Frontal cortex (tissue), 4 donors: ENCODE measurements at places on chromosomes 1 and 21. TPM values are rescaled to one million over a fixed set of nuclear protein-coding genes. Genes with fewer than 3 reads are reported as not detected.

DNA sequence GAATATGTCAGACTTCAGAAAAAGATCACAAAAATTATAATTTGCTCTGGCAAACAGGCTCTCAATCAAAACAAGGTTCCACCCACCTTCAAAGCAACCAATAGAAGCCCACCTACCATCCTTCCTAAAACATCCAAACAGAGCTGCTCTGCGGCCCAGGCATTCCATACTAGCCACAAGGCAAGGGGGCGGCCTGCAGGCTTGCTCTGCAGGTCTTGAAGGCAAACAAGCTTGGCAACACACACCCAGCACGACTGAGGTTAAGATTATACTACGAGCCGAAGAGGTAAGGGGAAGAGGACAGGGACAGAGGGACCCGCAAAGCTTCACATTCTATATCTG is 207.3 kb downstream of the SLC45A1 start:
- DNase-seq = no peak

DNA sequence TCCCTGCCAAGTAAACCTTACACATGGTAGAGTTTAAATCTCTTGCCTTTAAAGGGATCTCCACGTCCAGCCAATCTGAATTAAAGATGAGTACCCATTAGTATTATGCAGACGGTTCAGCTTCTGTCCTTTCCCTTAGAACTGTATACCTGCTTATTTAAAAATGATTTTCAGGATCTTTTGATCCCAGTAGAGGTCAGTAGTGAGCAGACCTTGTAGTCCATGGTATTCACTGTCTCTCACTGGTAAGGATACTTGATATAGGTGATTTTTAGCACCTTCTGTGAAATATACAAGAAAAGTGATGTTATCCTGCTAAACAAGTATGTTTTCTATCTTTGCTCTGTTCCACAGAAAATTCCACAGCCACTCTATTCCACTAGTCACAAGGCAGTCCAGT is 1211.6 kb upstream of the ADGRL4 start:
- no peak for DNase-seq

Gene DDOST
- 110 TPM for total RNA-seq

- DNase-seq = no peak
Observed at GRCh38 chr1:50193002-50193401, 84.3 kb downstream of the ELAVL4 start.

Gene MMEL1
- 7.3 TPM for total RNA-seq

DNA sequence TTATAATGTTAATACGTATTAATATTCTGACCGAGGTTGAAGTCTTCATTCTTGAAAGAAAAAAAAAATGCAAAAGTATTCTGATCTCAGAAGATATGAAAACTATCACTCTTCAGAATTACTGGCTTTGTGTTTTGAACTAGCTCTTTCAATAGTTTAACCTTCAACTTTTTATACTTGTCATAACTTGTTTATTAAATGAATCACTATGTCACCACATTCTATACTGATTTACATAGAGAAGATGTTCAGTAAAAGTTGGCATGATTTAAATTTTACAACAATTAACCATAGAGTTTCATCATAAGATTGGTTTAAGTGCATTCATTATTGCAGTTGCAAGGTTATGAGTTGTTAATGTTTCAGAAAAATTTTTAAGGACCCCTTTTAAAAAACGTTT is 57.3 kb downstream of the HS2ST1 start:
- no peak for DNase-seq

DNA sequence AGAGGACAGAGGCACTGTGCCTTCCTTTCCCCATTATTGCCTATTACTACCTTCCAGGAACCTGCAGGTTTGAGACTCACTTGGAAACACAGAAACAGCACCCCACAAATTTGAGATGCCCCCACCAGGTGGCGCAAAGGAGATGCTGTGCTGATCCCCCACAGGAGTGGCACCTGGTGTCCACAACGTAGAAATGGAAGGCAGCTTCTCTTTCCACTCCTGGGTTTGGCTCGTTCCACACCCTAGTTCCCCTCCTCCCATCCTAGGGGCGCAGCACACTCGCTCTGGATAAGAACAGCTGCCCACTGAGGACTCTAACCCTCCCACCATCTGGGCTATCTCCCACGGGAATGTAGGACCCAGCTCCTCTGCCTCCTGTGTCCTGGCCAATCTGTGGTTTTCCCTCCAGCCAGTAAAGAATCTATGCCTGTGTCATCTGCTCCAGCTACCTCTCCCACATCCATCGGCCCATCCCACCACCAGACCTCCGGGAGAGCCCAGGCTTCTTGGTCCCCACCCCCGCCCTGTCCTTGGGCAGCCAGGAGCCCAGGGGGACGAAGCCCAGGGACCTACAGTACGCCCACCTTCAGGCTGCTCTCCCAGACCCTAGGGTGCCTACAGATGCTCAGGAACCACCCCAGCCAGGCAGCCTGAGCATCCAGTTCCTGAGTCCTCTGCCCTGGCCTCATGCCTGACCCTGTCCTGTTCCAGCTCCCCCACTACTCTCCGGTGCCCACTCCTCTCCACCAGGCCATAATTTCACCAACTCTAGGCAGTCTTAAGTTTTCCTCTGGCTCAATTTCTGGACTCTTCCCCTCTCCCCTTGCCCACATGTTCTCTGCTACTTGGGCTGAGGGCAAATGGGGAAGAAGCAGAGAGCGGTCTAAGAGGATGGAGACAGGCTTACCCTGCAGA is 549 bp downstream of the THBS3 start:
- peak; percentile 51 for DNase-seq

GRCh38 chr1:179853102-179853501 is 24.5 kb downstream of the TOR1AIP2 start:
- DNase-seq = no peak

DNA sequence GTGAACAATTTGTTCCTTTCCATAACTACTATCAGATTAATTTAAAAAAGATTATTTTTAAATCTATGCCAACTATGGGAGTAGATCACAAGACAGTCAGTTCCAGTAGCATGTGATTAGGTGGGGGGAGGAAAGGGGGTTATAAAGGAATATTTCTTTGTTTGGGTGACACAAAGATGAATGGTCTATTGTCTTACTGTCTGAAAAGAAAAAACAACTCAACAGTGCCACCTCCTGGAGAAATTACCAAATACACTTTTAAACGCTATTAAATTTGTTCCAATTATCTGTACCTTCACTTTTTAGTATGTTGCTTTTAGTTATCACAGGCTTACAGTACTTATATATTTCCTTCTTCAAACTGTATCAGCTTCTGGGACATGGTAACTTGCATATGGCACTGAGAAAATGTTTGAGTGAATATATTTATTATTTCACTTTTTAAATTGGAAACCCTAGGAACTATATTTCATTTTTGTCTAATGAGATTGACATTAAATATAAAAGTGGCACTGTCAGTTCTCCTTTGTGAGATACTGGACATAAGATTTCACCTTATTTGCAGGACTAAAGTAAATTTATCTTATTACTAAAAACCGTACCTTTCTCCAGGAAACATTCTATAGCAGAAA is 1.7 kb upstream of the SORT1 start:
- DNase-seq = peak; percentile 44

Gene CFHR3
- total RNA-seq = not detected

GRCh38 chr1:100134872-100135271 is 1.9 kb downstream of the TRMT13 start:
- no peak for DNase-seq

- no peak for DNase-seq
Observed at GRCh38 chr1:178650934-178651511, 74.0 kb upstream of the RALGPS2 start.

DNA sequence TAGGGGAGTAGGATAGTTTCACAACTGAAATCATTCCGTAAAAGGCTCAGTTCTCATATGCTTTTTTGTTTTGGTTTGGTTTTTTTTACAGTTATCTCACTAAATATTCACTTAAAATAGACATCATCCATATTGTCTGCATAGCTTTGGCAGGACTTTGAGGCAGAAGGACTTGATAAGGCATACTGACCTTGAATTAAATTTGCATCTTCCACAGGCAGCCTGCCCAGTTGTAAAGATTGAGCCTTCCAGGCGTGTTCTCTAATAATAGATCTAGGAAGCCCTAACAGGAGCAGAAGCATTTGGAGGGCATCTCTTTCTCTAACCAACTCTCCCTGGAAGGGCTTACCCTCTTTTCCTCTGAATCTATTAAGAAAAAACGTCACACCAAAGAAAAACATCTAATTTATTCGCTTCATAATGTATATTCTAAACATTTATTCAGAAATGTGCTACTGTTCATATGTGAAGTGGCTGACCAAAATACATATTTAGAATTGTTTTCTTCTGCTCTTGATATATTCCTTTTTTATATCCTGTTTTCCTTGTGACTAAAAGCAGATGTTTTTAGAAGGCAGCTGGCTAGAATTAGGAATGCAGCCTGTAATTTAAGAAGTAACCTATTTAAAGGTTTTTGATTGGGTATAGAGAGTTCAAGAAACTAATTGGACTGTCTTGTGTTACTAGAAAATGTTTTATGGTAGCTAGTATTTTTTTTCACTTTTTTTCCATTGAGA is 20.2 kb downstream of the DESI2 start:
- no peak for DNase-seq

Gene ERG
- 0.82 TPM for total RNA-seq

Gene AGMAT
- 0.82 TPM for total RNA-seq
